ENCODE measurements at places on chromosomes 1 and 21. TPM values are rescaled to one million over a fixed set of nuclear protein-coding genes. Genes with fewer than 3 reads are reported as not detected.

DNA sequence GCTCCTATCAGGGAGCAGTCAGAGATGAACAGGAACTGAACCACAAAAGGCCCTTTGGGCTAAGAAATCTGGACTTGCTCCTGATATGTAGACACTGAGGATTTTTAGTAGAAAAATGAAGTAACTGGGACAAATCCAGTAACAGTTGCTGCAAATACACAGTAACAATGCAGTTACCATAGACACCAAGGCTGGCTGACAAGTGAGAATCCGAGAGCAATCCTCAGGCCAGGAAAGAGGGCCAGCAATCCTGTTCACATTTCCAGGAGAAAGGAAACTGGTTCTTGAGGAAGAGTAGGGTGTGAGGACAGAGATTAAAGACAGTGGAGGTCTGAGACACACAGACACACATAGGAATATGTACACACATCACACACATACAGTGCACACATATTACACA, 9.3 kb upstream of the LORICRIN start:
- no peak for DNase-seq

The VAV3 gene
- 30.7 TPM for total RNA-seq

The TSTD1 gene
- 76.2 TPM for total RNA-seq

The MNDA gene
- total RNA-seq = 1.1 TPM

The GART gene
- total RNA-seq = 37.7 TPM

GRCh38 chr1:47507881-47508701, 70.2 kb downstream of the FOXD2 start:
- no peak for DNase-seq

- DNase-seq = no peak
These were observed 1.3 kb upstream of the PARK7 start for GRCh38 chr1:7960165-7960564.

DNA sequence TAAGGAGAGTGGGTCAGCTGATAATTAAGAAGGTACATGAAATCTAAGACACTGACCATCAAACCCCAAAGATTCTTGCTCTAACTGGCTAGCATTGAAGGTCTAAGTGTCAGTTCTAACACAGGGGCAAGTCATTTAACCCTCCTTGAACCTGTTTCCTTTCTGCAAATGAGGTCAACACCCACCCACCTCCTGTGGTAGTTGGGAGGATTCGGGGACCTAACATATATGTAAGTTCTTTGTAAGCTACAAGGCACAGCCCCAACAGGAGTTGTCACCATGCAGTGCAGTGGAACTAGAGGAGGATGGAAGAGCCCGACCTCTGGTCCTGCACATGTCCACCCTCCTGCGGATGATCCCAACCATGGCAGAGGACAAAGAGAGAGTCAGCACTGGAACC, 2.4 kb downstream of the NUDT17 start:
- DNase-seq = no peak

The TMPRSS15 gene
- total RNA-seq = not detected

DNA sequence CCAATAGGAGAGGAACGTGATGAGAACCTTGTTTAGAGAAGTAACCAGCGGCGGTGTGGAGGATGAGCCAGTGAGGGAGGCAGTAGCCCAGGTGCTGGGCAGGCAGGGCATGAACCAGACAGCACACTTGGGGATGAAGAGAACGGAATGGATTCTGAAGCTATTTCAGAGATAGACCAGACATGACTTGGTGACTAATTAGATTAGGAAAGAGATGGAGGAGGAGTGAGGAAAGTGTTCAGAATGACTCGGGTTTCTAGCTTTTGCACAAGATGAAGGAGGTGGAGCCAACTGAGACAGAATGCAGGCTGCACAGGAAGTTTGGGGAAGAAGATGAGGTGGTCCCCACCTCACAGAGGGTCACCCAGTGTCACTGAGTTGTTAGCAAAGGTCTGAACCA, 5.1 kb downstream of the PEF1 start:
- DNase-seq = no peak

GRCh38 chr1:157113106-157113505, 13.5 kb upstream of the ETV3L start:
- DNase-seq = no peak

DNA sequence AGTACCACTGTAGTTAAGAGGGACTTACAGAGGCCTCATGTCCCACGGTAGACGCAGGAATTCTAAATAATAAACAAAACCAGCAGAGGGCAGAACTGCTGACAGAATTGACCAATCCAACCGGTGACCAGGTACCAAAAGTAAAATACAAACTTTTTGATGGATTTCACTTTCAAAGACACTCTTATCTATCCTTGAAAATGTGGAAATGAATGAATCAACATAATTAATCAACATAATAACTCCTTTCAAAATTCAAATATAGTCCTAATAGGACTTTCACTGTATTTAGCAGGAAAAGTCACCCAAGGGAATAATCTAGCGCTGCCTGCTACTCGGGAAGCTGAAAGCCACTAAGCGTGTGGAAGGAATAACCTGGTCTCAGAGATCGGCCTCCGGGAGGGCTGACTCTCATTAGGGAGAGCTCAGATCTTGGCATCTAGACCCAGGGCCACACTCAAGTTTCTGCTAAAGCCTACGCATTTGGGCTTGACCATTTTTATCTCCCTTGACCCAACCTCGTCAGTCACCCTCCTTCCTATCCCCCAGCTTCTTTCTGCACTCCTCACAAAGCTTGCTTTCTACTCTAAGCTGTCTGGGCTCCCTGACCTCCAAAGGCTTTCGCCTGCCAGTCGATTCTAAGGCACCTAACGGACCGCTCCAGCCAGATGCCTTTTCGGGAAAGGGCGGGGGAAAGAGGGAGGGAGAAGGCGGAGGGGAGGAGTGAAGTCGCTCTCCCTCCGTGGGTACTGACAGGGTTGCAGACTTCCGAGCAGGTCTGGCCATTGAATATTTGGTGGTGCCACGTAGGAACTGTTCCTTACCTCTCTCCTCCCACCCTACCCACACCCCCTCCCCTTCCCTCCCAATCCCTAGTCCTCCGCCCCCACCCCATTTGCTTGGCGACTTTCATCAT, 1.6 kb downstream of the COL11A1 start:
- DNase-seq = peak; percentile 60

The MATN1 gene
- 2.7 TPM for total RNA-seq

GRCh38 chr21:42097860-42098454, 26.8 kb downstream of the UMODL1 start:
- DNase-seq = no peak

DNA sequence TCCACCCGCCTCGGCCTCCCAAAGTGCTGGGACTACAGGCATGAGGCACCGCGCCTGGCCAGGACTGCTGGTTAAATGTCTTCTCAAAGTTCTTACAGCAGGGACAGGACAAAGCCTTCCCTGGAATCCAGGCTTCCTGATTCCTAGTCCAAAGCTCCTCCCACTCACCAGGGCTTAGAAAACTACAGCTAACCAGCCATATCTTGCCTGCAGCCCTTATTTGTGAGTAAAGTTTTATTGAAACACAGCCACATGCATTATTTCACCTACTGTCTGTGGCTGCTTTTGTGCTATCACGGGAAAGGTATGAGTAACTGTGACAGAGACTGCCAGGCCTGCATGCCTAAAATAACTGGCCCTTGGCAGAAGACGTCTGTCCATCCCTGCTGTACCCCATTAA, 24.4 kb downstream of the TMCO4 start:
- DNase-seq = no peak

DNA sequence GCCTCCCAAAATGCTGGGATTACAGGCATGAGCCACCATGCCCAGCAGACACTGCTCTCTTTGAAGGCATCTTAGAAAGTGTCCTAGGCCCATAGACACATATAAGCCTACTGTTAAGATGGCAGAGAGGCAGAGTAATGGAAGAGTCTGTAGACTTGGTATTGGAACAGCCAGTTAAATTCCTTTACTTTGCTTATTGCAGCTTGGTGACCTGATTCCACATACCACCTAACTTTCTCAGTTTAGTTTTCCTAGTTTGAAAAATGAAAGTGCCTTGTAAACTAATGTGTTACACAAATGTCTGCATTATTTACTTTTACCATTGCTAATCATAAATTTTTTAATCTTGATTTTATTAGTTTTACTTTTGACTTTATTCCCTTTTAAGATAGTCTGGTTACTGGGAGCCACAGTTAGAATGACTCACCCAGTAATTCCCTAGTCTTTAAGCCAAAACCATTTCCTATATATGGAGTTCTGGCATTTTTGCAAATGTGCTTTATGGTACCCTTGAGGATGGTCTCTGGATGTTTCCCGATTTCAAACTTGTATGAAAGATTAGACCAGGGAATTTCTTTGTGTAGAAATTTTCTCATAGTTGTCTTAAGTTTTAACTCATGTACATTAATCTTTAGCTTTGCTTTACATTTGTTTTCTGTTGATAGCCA, 6.4 kb downstream of the SMAP2 start:
- no peak for DNase-seq

The CD5L gene
- total RNA-seq = not detected

GRCh38 chr1:24925082-24925779, 4.8 kb downstream of the RUNX3 start:
- no peak for DNase-seq

DNA sequence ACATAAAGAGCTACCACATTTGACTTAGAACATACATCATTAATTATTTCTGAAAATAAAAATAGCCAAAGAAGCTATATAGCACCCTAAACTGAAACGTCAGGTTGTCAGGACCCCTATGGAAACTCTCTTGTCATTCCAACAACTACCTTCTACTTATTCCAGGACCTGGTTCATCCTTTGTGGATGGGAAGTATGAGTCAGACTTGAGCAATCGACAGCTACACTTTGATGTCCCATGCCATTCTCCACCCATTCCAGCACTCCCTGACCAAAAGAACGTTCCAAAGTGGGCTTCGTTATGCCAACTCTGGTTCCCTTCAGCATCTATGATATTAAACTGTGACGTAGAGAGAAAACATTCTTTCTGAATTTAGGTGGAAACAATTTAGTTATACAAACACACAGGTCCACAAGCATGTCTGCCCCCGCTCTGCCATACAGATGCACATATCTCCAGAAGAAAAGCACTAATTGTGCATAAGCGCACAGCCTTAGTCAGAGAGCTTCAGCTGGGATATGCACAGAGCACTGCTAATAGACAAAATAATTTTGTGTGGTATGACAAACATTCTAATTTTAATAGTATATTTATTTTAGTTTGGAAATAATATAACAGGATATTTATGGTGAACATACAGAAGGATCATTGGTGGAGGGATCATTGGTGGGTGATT, 723.1 kb upstream of the B3GALT2 start:
- no peak for DNase-seq

The MYOG gene
- total RNA-seq = not detected

DNA sequence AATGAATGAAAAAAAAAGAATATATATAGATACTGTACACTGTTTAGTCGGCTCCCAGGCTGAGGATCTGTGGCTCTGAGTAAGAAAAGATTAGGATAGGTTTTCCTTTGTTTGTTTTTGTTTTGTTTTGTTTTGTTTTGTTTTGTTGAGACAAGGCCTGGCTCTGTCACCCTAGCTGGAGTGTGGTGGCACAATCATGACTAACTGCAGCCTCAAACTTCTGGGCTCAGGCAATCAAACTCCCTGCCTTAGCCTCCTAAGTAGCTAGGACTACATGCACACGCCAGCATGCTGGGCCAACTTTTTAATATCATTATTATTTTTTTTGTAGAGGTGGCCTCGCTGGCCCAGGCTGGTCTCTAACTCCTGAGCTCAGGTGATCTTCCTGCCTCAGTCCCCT, 87.9 kb upstream of the PTBP2 start:
- DNase-seq = no peak

DNA sequence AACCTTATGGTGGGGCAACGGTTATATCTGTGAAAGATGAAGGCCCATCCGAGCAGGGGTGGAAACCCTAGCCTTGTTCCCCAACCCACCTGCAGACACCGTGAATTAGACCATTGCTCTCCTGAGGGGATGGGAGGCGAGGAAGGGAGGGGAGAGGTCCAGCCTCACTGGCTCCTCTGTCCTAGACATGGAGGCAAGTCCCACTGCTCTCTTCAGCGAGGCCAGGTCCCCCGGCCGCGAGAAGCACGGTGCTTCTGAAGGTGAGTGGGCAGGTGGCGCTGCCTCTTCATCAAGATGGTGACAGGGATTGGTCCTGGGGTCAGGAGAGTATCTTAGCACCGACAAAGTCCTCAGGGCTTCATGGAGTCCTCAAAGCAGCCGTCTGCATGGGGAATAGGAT, 59.3 kb downstream of the VWA5B1 start:
- DNase-seq = no peak

DNA sequence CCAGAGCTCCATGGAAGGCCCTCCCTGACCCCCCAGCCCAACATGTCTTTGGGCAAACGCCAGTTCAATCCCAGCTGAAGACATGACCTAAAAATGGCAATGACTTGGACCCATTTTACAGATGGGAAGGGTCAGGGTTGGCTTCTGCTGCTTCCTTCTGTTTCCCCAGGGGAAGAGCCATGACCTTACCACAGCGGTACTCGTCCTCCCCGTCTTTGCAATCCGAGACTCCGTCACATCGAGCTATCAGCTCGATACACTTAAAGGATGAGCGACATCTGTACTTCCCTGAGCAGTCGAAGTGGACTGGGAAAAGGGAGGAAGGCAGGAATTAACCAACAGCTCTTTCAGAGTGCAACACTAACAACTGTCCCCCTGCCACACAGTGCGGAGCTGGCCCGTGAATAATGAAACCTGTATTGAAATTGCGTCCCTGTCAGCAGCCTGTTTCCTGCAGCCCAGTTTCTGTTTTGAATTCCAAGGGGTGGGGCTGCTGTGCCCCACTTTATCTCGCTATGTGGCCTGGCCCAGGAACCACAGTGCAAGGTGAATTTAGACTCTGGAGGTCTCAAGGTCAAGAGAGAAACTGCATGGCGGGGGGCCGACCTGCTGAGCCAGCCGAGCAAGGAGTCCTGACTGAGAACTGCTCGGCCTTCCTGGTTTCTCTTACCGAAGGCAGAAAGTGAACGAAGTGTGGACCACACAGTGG, 7.0 kb downstream of the TMPRSS3 start:
- DNase-seq = no peak

DNA sequence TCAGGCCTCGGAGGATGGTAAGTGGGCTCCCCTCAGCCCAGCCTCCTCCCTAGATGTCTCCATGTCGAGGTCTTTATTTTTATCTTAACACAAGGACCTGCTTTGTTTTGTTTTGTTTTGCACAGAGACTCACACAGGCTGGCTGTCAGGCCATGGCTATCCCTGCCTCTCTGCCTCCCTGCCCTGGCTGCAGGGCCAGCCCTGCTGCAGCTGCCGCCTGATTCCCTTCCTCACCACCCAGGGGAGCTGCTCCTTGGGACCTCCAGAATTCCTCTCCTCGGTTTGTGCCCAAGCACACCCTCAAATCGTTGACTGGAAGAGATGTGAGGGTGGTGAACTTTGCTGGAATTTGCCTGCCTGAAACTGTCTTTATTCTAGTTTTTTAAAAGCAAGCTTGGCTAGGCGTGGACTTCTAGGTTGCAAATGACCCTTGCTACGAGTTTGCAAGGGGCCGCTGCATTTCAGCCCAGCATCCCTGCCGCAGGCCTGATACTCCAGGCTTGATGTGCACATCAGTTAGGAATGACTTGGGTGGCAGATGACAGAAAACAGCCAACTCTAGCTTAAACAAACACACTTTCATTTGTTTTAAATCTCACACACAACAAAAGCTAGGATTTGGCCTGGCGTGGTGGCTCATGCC, 37.1 kb downstream of the WNT9A start:
- no peak for DNase-seq
